ENCODE measurements at places on chromosomes 2 and 18.

DNA sequence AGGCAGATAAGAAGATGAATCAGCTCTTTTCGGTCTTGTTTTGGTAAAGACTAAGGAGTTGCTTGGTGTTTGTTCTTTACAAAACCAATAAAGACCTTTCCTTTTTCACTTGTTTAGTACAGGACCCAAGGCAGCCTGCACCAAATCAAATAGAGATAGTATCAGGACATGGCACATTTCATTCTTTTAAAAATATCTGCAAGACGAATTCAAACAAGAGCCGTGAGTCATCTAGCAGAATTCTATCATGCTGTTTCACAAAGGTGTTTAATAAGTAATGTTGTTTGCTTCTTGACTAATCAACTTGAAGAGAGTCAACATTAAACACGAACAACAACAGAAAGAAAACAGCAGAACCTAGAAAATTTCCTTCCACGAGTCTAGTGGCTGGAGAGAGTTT is 102.8 kb upstream of the TTN start:
- DNase-seq = no peak

- DNase-seq = no peak
Measured at GRCh38 chr18:51999351-51999750, 340.6 kb upstream of the DCC start.

GRCh38 chr18:39441648-39442047 is 1876.0 kb upstream of the CELF4 start:
- no peak for DNase-seq

DNA sequence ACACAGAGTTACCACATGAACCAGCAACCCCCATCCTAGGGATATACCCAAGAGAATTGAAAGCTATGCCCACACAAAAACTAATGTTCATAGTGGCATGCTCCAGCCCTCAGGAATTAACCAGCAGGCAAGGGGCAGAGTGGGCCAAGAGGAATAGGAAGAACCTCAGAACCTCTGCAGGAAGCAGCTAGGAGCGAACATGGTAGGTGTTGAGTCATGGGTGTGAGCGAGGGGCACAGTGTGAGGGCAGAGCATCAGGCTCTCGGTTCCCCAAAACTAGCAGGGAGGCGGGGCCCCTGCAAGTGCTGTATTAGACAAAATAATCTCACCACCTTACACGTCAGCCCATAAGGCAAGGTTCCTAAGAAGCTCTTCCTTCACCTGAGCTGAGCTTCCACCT is 5.6 kb upstream of the RUFY4 start:
- no peak for DNase-seq

- DNase-seq = no peak
Measured at GRCh38 chr2:83217854-83218253, 1241.2 kb downstream of the SUCLG1 start.

All from BJ (cell line).